ENCODE measurements at places on chromosomes 7 and 10.

GRCh38 chr7:36523371-36524101 is 133.9 kb downstream of the ANLN start:
- H3K27ac ChIP-seq, result no peak overlapping the region
- H3K4me1 ChIP-seq, result peaks cover 11% of the 10 kb centered on the region
- peaks cover 20% of the 10 kb centered on the region for H3K27me3 ChIP-seq
- H3K4me3 ChIP-seq, result no peak overlapping the region
- no peaks in the 10 kb centered on the region for H3K36me3 ChIP-seq

DNA sequence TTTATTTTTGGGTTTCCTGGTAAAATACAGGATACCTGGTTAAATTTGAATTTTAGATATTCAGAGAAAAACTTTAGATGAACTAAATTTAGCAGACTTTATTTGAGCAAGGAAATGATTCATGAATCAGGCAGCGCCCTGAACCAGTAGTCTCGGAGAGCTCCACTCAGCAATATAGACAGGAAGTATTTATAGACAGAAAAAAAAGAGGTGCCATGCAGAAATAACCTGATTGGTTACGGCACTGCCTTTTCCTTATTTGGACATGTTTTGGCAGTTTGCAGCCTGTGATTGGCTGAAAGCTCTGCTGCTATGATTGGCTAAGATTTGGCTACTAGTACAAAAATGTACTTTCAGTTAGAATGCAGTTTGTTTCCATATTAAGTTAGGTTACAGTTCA is 198.3 kb upstream of the DKK1 start:
- no peak overlapping the region for H3K27ac ChIP-seq
- 0 out of 2 replicates have a peak, but pooled peaks cover 4% of the 10 kb centered on the region for H3K4me1 ChIP-seq
- H3K4me3 ChIP-seq, result no peak overlapping the region
- no peaks in the 10 kb centered on the region for H3K36me3 ChIP-seq

DNA sequence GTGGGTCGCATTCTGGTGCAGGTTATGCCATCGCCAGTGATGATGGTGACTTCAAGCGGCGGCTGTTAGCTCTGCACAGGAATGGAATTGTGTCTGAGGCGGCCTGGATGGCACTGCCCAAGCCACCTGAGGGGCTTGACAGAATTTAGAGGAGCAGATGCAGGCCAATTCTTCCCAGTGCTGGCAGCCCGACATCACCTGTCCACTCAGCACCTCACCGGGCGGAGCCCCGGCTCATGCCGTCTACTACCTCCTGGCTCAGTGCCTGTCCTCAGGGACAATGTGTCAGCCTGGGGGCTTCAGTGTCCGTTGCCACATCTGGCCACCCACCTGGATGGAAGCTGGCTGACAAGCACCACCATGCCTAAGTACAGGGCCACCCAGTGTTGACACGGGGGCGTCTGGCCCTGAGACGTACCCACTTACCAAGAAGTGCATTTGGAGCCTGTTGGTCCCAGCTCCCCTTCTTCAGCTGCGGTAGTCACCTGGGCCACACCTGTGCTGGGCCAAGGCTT is 420.5 kb upstream of the MKI67 start:
- DNase-seq, result no peak
- H3K36me3 ChIP-seq, result no peaks in the 10 kb centered on the region
- H3K27ac ChIP-seq, result no peak overlapping the region

DNA sequence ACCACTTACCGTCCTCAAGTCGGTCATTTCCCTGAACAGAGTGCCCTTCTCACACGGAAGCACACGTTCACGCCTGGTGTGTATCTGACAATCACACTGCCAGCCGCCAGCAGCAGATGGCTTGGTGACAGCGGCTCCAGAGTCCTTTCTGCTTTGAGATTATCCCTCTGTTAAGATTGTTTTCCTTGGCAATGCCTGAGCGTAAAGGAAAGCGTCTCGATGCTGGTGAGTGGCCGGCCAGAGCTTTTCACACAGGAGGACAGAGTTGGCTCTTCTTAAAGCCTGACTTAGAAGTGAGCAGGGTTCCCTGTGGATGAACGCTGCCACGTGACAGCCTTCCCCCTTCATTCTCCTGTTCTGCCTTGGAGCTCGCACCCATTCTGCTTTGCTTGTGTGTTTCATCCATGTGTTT is 22.1 kb upstream of the PRKAR1B start:
- no peaks in the 10 kb centered on the region for H3K27me3 ChIP-seq
- H3K4me3 ChIP-seq, result no peak overlapping the region
- DNase-seq, result no peak
- no peaks in the 10 kb centered on the region for H3K4me1 ChIP-seq

GRCh38 chr10:69726850-69727249 is 74.9 kb upstream of the COL13A1 start:
- H3K36me3 ChIP-seq, result no peaks in the 10 kb centered on the region

DNA sequence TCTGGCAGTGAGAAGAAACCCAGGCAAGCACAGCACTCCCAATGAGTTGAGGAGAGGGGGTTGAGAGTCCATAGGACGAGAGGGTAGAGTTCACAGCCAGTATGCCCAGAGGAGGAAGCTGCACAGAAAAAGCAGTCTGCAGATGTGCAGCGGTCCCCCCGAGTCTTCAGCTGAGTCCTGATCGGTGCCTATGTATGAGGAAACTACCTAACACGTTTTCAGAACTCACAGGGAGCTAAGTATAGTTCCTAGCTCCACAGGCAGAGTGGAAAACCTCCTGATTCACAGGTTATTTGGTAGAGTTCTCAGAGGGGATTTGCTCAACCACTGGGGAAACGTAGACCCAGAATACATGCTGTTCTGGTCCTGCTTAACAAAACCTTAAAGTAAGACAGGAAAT is 271.3 kb upstream of the CNTNAP2 start:
- no peaks in the 10 kb centered on the region for H3K4me1 ChIP-seq
- H3K27me3 ChIP-seq, result no peaks in the 10 kb centered on the region

DNA sequence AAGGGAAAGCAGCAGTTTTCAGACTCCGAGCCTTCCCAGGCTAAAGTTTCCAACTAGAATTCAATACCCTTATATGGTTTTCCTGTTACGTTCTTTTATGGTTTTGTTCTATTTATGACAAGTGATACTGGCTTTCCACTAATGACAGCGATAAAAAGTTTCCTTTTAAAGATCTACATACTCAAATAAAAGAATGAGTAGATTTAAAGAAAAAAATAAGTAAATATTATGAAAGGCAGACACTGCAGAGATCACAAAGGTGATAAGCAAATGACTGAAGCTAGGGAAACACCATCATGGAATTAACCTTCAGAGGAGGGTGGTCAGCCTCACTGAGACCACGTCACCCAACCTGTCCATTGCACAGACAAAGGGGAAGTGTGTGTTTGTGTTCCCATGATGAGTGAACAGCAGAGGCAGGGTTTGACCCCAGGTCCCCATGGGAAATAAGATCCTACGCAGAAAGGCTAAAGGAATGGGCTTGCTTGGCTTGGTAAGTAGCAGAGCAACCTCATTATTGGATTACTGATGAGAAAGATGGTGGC is 4.0 kb downstream of the VSIR start:
- DNase-seq, result peak; percentile 58
- peak overlapping the region; percentile 98 for H3K27ac ChIP-seq
- H3K36me3 ChIP-seq, result no peaks in the 10 kb centered on the region

GRCh38 chr10:69337296-69338132 is 59.2 kb downstream of the HK1 start:
- peak; percentile 88 for DNase-seq
- peak overlapping the region; percentile 57 for H3K27ac ChIP-seq
- peaks cover 45% of the 10 kb centered on the region for H3K4me1 ChIP-seq
- no peaks in the 10 kb centered on the region for H3K27me3 ChIP-seq
- H3K4me3 ChIP-seq, result no peak overlapping the region
- no peaks in the 10 kb centered on the region for H3K36me3 ChIP-seq

- no peak for DNase-seq
- H3K4me1 ChIP-seq, result peaks cover 13% of the 10 kb centered on the region
- H3K4me3 ChIP-seq, result no peak overlapping the region
- no peaks in the 10 kb centered on the region for H3K27me3 ChIP-seq
These were observed 31.9 kb upstream of the PWWP2B start for GRCh38 chr10:132365102-132365501.

DNA sequence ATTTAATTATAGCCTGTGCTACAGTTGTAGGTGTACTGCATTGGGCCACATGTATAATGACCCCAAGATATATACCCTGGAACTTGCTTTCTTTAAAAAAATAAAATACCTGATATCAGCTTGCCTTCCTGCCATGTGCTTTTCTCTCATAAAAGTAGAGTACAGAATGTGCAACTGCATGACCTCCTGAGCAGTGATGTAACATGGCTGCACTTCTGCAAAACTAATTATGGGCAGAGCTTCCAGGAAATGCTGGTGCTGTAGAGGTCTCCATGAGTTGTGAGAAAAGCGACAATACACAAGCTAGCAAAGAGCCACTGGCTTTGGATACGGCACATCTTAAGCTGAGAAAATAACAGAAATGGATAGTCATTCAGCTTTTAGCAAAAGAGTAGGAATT is 6.5 kb upstream of the ERLIN1 start:
- H3K4me1 ChIP-seq, result peaks cover 2% of the 10 kb centered on the region
- H3K4me3 ChIP-seq, result no peak overlapping the region
- no peaks in the 10 kb centered on the region for H3K27me3 ChIP-seq
- no peak overlapping the region for H3K27ac ChIP-seq

DNA sequence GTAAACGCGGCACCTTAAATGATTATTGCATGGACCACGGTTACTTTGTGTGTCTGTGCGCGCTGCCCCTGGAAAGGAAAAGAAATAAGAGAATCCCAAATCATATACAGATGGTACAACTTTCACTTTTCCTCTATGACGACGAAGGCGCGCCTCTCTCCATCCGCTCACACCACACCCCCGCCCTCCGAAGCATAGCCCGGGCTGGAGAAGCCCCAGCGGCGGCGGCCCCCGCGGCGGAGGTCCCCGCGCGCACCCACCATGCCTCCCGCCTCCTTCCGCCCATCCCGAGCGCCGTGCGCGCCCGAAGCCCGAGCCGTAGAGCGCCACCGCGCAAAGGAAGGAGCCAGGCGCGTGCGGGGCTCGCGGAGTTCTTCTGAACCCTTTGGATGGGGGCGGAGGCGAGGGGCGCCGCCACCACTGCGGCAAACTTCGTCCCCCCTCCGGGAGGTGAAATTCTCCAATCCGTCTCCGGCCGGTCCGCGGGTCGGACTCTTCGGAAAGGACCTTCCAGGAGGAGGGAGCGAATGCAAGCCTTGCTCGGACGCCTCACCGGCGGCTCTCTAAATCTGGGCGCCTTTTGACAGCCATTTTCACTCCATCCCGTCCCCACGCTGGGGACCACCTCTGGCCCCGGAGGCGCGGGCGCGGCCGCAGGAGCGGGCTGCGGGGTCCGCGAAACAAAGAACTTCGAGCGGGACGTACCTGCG is 588 bp downstream of the GLI3 start:
- DNase-seq, result peak; percentile 85
- H3K4me1 ChIP-seq, result peaks cover 58% of the 10 kb centered on the region
- no peaks in the 10 kb centered on the region for H3K27me3 ChIP-seq
- peak overlapping the region; percentile 48 for H3K27ac ChIP-seq

- H3K27ac ChIP-seq, result no peak overlapping the region
- DNase-seq, result no peak
- H3K36me3 ChIP-seq, result no peaks in the 10 kb centered on the region
- H3K4me1 ChIP-seq, result peaks cover 9% of the 10 kb centered on the region
- no peak overlapping the region for H3K4me3 ChIP-seq
- no peaks in the 10 kb centered on the region for H3K27me3 ChIP-seq
These were observed 10.8 kb upstream of the BAG3 start for GRCh38 chr10:119640384-119640783.

GRCh38 chr10:49194212-49194920 is 6.2 kb upstream of the TMEM273 start:
- no peak for DNase-seq
- H3K4me3 ChIP-seq, result no peak overlapping the region
- no peaks in the 10 kb centered on the region for H3K36me3 ChIP-seq

GRCh38 chr7:129969881-129970446 is 17.2 kb upstream of the UBE2H start:
- H3K4me1 ChIP-seq, result peaks cover 16% of the 10 kb centered on the region
- H3K27me3 ChIP-seq, result no peaks in the 10 kb centered on the region
- H3K4me3 ChIP-seq, result peak overlapping the region; percentile 37
- no peaks in the 10 kb centered on the region for H3K36me3 ChIP-seq
- peak; percentile 77 for DNase-seq

DNA sequence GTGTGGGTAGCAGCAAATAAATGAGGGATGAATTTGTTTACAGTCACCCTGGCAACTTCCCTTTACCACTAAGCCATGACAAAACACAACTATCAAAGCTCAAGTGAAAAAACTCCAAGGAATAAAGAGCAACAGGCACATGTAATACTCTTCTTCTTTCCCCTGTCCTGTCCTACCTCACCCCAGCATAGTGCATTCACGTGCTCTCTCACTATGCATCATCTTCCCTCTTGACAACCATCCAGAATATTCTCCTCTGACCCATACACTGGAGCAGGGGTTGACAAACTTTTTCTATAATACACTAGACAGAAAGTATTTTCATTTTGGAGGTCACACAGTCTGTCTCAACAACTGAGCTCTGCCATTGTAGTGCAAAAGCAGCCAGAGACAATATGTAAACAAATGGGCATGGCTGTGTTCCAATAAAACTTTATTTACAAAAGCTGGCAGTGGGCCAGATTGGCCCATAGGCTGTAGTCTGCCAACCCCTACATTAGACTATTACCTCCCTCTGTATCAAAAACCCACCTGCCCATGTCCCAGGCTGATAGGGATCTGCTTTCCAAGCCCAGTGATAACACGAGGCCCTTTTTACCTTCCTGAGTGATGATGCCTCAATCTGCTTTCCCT is 354.5 kb downstream of the FGFR2 start:
- H3K4me3 ChIP-seq, result no peak overlapping the region
- DNase-seq, result no peak
- H3K4me1 ChIP-seq, result no peaks in the 10 kb centered on the region
- H3K27ac ChIP-seq, result no peak overlapping the region
- no peaks in the 10 kb centered on the region for H3K27me3 ChIP-seq
